Natural killer cell (primary cell): ENCODE measurements at places on chromosomes 6 and 20. TPM values are rescaled to one million over a fixed set of nuclear protein-coding genes. Genes with fewer than 3 reads are reported as not detected.

The LY6G6D gene
- not detected for total RNA-seq

The KCNK17 gene
- total RNA-seq, result not detected

The GPSM3 gene
- total RNA-seq, result 216 TPM

The SMLR1 gene
- total RNA-seq, result not detected

The OPRL1 gene
- total RNA-seq, result 1.4 TPM

The GCNT2 gene
- total RNA-seq, result 0.80 TPM

- no peak for DNase-seq
These were observed 465.2 kb downstream of the PHF3 start for GRCh38 chr6:64100702-64101303.

- no peak for DNase-seq
These were observed 10.8 kb upstream of the TBCC start for GRCh38 chr6:42756722-42757121.

- DNase-seq, result no peak
These were observed 684.2 kb downstream of the HTR1B start for GRCh38 chr6:76779068-76779467.

DNA sequence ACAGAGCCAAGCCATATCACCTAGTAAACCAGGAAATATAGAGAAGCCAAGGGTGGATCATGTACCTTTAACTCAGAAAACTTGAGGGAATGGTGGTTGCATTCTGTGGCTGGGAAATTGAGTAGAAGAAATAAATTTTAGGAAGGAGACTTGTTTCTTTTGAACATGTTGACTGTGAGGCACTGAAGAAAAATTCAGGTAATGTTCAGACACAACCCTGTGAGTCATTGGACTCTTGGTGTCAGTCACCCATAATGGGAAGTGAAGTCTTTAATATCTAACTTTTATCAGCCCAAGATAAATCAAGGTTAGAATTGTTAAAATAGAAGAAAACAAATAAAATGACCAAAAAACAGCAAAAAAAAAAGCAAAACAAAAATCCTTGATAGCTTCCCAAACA lies 98.8 kb upstream of the GRIK2 start:
- no peak for DNase-seq

- no peak for DNase-seq
These were observed 182.4 kb downstream of the DLL1 start for GRCh38 chr6:170108456-170108855.

DNA sequence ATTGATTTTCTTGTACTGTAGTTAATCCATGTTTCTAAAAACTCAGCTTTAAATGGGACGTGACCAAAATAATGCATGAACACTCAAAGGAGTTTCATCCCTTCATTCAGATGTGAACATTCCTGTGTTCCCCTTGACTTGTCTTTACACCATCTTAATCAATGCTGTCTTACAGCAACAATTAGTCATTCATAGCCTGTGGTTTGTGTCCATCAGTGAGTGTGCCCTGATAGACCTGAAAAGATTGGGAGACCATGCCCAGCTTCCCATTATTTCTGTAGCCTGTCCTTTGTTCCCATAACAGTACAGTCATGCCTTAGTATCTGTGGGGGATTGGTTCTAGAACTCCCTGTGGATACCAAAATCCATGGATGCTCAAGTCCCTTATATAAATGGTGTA lies 23.9 kb downstream of the NT5E start:
- no peak for DNase-seq

DNA sequence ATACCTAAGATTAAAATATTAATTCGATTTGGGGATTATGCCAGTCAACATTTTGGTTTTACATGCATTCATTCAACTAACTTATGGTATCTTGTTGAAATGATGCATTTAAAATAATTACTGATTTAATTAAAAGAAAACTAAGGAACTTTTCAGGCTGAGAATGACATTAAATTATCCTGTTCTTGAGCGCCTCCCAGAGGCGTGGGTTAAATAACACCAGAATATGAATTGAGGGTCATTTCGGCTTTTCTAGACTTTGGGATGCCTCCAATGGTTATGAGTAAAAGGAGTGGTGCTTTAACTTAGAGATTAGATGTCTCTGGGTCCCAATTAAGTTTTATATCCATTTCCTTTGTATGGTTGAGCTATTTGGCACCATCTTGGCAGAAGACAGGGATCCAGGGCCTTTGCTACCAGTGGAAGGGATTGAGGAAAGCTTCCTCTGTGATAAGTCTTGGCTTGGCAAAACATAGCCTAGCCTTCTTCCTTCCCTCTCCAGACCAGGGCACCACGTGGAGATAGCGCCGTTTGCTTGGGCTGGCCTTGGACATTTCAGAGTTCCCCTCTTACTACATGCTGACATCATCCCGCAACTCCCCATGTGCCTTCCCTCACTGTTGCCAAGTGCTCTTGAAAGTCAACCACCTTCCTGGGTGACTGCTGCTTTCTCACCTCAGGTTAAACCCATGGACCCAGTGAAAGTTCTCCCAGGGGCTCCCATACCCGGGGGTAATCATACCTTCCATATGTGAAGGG lies 28.7 kb downstream of the GNAS start:
- peak; percentile 32 for DNase-seq

DNA sequence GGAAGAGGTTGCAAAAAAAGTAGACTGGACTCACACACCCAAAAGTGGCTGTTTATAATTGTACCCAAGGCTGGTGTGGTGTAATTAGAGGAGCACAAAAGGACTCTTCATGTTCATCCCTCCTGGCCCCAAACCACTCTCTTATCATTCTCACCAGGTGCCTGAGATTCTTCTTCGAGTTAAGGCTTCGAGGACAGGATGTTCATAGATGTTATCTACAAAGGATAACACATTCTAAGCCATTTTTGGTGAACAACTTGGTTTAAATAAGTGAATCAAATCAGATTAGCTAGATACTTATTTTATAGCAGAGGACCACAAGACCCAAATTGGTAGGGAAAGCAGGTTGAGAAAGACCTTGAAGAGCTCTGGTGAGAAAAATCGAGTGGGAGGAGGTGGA lies 73.1 kb upstream of the SUPT3H start:
- no peak for DNase-seq

- DNase-seq, result no peak
These were observed 241.8 kb downstream of the TTLL2 start for GRCh38 chr6:167566711-167567141.

DNA sequence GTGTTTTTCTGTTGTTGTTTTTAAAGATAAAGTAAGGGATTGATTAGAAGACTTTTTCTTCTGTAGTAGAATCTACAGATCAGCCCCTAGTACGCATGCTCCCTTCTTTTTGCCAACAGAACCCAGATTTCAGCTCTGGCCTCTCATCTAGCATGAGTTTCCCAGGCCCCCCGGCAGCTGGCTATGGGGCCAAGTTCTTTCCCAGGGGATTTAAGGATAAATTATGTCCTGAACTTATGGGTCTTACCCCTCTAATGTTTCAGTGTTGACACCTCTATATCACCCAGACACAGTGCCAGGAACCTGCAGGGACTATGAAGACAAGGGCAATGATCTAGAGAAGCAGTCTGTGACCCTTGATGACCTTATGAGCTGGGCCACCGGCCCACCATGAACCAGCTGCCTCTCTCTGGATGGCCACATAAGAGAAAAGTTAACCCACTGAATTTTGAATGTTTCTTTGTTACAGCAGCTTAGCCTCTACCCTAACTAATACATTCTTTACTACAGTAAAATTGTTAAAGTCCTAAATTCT lies 150.5 kb downstream of the UNC5CL start:
- no peak for DNase-seq

- no peak for DNase-seq
These were observed 98.9 kb upstream of the MAFB start for GRCh38 chr20:40787941-40788340.

DNA sequence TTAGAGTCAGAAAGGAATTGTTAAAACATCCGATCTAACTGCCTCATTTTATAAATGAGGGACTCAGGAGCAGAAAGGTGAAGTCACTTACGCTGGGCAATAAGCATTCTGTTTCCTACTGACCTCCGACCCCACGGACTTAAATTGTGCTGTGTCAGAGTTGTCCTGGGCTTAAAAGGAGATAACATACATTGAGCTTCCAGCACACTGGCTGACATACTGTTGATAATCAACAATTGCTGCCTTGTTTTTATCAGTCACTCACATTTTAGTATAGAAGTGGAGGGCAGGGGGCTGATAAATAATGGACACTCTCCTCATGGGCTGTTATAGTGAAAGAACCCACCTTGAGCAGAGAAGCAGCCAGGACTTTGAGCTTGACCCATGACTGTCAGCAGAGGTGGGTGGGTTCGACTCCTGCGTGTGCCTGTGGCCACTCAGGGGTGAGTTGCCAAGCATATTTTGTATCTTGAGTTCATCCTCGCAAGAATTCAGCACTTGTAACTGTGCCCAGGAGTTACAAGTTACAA lies 166.5 kb upstream of the JARID2 start:
- DNase-seq, result no peak

- no peak for DNase-seq
These were observed 114.6 kb downstream of the ADAT2 start for GRCh38 chr6:143335865-143336264.

- DNase-seq, result no peak
These were observed 48.7 kb upstream of the ERVFRD-1 start for GRCh38 chr6:11160199-11160598.
